ENCODE measurements at places on chromosomes 4 and X.

- no peak for DNase-seq
Observed at GRCh38 chr4:168099195-168099594, 6.9 kb downstream of the ANXA10 start.

DNA sequence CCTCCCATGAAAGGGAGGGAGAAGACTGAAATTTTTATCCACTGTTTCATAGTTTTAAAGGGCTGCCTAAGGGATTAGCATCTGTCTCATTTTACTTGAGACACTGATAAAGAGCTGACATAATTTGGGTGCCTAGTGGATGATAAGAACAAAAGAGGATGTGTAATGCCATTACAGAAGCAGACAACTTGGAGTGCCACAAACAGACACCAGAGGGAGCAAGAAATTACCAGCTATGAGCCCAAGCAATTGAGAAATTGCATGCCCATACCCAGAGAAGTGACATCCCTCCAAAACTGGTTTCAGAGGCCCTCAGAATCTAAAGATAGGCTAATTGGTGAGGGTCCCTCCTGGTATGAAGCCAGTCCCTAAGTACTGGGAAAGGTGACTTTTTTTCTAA lies 38.5 kb upstream of the POU3F4 start:
- DNase-seq: peak; percentile 19

DNA sequence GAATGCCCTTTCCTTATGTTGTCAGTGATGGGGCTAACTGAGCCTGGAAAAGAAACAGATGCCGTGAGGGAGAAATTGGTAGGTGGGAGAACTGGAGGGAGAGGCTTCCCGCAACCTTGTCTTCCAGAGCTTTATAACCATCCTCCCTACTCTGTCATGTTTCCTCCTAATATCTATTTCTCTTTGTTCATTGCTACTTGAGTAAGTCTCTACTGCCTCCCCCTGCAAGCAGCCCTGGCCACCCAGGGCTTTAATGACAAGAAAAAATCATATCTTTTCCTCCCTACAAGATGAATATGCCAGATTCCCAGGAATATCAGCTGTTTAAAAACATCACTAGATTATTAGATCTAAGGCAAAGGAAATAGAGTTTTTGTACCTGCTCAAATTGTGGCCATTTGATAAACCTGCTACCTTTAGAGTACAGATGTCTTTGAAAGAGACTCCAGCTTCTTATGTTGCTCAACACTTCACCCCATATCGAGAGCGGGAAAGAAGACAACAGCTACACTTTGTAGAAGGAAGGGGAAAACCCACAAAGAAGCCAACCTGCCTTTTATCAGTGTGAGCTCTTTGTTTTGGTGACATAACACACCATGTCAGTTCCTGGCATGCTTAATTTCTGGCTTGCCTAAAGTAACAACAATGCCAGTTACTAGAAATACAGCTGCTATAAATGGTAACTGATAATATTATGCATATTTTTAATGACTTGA lies 186.6 kb upstream of the LEF1 start:
- no peak for DNase-seq

DNA sequence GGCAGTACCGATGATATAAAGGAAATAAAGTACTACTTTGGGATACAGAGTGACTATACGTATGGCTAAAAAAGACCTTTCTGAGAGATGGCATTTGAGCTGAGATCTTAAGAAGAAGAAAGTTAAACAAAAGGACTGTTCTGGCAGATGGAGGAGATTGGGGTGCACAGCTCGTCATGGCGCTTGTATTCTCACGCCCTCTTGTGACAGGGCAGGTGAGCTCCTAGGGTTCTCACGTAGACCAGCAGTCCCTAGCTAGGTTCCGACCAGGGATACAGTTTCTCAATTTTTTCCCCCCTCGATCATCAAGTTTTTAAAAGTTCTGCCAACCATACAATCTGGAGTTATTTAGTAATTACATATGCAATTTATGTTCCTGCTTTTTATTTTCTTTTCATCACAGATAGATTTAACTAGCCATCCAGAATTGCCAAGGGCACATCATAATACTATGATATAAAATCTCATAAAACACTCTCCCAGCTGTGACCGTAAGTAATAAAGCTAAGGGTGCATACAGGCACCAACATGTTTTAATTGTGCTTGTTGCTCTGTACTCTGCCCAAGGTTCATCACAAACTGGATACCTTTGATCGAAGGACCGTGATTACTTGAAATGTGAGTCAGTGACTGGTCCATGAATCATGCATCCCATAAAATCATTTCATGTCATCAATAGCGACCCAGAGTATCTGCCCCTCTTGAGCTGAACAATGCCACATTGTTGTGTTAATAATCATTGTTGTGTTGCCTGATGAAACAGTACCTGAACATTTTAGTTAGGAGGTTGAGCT lies 69.4 kb upstream of the ZNF518B start:
- no peak for DNase-seq

DNA sequence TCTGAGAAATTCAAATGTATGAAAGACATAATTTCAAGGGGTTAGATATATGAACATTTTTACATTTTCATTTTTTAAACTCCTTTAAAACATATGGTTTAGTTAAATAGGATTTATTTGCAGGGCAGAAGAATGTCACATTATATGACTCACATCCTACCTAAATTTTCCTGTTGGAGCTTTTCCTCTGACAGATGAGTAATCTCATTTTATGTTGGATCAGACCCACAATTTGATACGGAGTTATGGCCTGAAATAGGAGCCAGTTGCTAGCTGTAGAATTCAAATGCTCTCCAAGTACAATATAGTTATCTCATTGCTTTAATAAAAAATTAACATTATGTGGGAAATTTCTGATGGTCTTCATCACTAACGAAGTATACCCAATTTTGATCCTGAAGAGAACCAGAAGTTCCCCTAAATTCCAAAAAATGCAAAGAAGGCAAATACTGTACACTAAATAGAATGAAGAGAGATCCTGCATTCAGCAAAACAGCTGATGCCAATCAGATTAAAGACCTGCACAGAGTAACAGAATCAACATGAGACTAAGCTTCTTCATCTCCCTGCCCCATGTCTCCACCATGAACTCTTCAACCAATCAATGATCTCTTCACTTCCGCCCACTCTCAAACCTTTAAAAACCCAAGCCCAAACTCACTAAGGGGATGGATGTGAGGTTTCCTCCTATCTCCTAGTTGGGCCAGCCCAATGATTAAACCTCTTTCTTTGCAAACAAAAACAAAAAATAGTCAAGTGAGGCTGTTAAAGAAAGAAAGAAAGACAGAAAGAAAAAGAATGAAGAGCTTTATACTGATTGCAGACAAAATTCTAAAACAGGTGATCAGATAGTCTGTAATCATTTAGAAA lies 10.9 kb upstream of the EXOSC9 start:
- peak; percentile 85 for DNase-seq

DNA sequence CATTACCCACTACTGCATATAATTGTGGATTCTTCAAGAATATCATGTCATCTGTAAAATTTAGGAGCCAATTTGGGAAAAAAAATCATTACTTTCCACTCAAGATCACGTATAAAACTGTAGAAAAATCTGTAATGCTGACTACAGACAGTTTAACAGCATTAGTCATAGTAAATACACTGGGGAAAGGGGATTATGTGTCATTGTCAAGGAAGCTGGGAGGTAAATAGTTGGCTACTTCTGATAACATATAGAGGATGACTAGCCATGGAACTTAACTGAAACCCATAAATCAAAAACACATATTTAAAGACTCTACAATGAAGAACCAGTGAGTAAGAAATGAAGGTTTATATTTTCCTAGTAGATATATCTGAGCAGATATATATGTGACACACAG lies 1666.4 kb upstream of the IGFBP7 start:
- peak; percentile 68 for DNase-seq

GRCh38 chr4:126264839-126265238 lies 950.1 kb downstream of the FAT4 start:
- DNase-seq: peak; percentile 78

GRCh38 chr4:28228561-28229491 lies 1368.2 kb downstream of the STIM2 start:
- DNase-seq: peak; percentile 76

- no peak for DNase-seq
Observed at GRCh38 chr4:24395937-24396336, 188.4 kb downstream of the DHX15 start.

DNA sequence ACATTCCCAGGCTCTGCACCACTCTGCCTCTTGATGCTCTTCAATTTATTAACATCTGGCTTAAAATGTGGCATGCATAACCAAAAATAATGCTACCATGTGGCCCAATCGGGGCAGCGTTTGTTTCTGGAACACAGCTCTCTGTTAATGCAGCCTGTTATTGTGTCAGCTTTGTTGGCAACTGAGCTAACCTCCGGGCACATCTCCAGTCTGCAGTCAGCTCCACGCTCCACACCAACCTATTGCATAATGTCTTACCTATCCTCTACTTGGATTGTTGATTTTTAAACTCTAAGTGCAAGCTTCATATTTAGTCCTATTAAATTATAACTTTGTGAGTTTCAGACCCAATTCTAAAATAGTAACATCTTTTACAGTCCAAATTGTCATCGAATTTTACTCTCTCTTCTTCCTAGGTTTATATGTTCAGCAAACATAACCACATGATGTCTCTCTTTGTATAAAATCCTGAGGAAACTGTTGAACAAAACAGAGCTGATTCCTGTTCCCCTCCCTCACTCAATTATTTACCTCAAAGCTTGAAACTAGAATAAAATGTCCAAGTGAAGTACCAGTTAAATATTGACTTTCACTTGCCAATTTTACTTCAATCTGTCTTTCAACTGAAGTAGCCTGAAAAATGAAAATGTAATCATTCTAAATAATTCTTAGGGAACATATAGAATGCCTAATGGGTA lies 92.2 kb upstream of the RAPGEF2 start:
- peak; percentile 85 for DNase-seq

- DNase-seq: no peak
Observed at GRCh38 chr4:151766691-151767090, 5.9 kb upstream of the GATB start.

GRCh38 chrX:110402091-110402849 lies 43.6 kb downstream of the RTL9 start:
- peak; percentile 63 for DNase-seq

GRCh38 chr4:167290678-167291077 lies 56.4 kb upstream of the SPOCK3 start:
- peak; percentile 15 for DNase-seq

DNA sequence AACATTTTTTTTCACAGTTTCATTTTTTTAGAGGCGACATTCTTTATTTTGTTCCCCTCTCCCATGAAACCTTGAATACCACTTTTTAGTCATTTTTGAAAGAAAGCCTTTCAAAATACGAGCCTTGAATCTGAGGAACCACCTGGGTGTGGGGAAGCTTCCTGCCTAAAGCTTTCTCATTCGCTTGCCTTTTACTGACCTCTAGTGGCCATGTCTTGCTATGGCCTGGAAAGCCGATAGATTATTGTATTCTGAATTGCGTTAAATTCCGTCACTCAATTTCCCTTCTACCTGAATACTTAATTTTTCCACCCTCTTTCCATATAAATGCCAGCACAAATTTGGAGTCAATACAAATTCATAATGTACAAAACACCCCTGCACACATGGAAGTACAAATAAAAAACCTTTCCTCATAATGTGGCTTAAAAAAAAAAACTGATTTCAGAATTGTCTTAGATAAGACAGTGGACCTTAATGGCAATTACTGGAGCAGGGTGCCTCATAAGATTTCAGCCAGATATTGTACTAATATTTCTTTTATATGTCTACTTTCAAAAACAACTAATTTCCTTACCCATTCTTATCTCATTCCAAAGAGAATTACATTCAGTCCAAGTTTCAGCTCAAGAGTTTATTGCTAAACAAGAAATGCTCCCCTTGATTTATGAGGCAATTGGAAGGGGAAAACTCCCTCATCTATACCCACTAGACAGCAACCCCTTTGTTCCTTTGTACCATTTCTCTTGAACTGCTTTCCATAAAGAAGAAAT lies 217.9 kb downstream of the CENPC start:
- peak; percentile 45 for DNase-seq

- peak; percentile 31 for DNase-seq
Observed at GRCh38 chr4:95549246-95550114, 707 bp upstream of the UNC5C start.

DNA sequence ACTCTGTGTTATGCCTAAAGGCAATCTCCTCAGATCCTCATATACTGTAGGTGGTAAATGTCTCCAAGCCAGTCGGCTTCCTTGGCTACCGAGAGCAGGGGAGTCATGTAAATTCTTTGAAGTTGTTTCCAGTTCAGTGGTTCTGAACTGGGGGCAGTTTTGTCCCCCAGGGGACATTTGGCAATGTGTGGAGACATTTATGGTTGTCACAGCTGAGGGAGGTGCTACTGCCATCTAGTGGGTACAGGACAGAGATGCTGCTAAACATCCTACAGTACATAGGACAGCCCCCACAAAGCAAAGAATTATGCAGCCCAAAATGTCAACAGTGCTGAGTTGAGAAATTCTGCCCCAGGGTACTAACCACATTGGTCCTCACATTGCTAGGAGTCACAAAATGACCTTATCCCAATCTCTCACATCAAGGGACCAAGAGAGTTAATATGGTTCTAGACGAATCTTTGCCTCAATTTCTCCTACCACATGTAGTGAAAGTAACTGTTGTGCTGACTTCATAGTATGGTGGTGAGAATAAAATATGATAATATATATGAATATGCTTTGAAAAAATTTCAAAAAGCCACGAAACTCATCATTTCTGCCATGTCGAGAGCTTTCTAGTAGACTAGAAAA lies 104.4 kb upstream of the ARHGAP24 start:
- DNase-seq: peak; percentile 51

DNA sequence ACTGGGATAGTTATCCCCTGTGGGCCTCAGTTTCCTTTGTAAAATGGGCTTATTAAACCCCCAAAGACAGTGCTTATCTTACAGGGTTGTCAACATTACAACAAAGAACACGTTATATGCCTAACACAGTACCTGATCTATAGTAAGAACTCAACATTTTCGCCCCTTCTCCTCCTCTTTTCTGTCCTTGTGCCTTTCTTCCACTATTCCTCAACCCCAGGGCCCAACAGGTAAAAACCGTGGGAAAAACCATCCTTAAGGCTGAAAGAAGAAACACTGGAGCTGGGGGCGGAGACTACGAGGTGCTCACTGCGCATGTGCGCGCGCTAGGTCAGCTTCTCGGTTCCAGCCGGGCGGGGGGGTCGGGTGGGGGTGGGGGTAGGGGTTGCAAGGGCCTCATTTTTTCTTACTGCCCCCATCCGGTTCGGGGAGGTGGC lies 426 bp upstream of the XIAP start:
- no peak for DNase-seq

GRCh38 chr4:77801260-77801608 lies 17.9 kb downstream of the CNOT6L start:
- DNase-seq: no peak

DNA sequence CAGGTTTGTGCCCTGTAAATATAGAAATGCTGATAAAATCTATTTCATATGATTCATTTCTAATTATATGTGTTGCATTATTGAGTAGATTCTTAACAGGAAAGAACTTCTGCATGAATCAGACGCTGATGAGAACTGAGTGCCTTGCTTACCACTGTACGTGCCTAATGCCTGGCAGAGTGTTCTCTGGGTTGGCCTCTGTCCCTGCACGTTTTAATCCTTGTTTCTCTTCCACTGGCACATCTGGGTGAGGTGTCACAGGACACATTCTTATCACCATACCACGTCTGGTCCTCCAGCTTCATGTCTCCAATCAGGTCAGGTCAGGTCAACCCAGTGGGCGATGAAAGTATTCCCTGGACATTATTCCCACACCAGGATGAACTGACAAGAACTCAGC lies 53.6 kb downstream of the KLF3 start:
- DNase-seq: peak; percentile 53

GRCh38 chr4:94152466-94152865 lies 55.2 kb upstream of the SMARCAD1 start:
- DNase-seq: no peak

- DNase-seq: no peak
Observed at GRCh38 chr4:43560047-43560446, 667.5 kb downstream of the GRXCR1 start.

All from iris pigment epithelial cell (primary cell).